ENCODE measurements at places on chromosomes 11 and 22. TPM values are rescaled to one million over a fixed set of nuclear protein-coding genes. Genes with fewer than 3 reads are reported as not detected.

DNA sequence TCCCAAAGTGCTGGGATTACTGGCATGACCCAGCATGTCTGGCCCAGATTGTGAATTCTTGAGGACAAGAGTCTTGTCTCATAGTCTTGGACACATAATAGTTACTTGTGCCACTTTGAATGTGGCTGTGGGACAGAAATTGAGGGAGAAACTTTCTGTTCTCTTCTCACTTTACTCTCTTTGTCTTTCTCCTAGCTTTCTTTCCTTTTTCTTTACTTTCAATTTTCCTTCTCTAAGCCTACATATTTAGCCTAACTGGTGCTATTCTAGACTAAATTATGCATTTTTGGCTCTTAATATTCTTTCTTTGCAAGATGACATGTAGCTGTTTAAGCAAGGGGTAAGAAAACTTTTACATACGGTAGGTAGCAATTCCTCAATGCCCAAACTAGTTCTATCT, 33.2 kb downstream of the HORMAD2 start:
- no peak for DNase-seq

GRCh38 chr11:59944720-59945119, 6.5 kb downstream of the OOSP1 start:
- DNase-seq, result no peak

GRCh38 chr22:36986242-36986821, 32.9 kb downstream of the TST start:
- DNase-seq, result peak; percentile 58

Gene TMEM86A
- 1.8 TPM for total RNA-seq

Gene OR51M1
- total RNA-seq, result not detected

Gene SYT8
- total RNA-seq, result not detected

- peak; percentile 62 for DNase-seq
Measured at GRCh38 chr22:43000441-43001175, 14.3 kb downstream of the PACSIN2 start.

Gene PLEKHA7
- 11.0 TPM for total RNA-seq

DNA sequence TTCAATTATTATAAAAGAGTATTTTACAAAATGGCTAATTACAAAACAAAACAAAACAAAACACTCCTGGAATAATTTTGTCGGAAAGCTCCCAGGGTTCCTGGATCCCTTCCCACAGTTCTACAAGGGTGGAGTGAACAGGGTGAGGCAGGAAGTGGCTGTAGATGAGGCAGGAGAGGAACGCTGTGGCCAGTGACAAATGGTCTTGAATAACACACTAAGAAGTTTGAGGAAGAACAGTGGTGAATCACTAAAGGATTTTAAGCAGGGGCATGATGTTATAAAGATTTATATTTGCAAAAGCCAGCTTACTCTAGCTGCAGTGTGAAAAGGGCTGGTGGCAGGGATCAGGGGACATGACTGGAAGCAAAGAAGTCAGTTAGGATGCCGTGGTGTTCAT, 33.8 kb upstream of the APOA1 start:
- DNase-seq, result no peak
